ENCODE measurements at places on chromosomes 2 and 18.

DNA sequence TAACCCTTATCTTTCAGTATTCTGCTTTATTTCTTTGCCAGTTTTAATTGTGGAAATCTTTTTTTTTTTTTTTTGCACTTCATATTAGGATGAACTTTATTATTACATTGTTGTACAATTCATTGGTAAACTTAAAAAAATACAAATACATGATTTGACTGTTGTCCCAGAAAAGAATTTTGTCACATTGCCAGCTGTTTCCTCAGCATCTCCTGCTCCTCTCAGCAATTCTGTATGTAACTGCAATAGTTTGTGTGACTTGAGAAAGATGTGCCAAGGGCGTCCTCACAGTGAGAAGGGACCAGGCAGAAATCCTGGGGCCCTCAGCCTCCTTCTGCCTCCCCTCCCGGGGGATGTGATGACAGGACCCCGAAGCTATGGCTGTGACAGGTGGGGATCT is 254.4 kb downstream of the NBAS start:
- no peak for DNase-seq

DNA sequence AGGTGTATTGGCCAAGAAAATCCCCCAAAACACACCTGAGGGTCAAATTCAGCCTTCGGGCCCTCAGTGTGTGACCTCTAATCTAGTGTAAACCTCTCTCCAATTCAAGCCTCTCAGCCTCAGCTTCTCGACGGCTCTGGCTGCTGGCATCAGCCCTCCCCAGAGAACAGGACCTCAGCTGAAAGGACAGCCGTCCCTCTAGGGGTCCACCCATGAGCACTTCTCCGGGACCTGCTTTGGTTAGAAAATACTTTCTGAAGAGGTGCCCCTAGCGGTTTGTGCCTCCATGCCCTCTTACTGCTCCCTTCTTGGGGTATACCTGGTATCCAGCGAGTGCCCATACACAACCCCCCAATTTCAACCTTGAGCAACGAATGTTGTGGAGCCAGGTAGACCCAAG is 48.8 kb downstream of the INHBB start:
- no peak for DNase-seq

DNA sequence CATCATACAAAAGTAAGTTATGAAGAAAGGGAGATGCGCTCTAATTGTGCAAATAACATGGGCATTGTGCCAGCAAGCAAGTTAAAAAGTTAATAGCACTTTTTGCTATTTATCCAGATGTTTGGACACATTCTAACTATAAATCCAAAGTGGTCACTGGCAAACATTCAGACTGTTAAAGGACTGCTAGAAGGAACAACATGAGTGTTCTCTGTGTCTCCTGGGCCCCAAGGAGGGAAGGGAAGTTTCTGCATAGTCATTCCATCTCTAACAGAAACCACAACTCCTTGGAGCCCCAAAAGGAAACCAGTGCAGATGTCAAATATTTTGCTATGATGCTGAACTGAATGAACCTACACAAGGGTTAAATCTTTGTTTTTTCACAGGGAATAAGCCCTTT is 213.3 kb upstream of the HNRNPA3 start:
- DNase-seq: no peak

DNA sequence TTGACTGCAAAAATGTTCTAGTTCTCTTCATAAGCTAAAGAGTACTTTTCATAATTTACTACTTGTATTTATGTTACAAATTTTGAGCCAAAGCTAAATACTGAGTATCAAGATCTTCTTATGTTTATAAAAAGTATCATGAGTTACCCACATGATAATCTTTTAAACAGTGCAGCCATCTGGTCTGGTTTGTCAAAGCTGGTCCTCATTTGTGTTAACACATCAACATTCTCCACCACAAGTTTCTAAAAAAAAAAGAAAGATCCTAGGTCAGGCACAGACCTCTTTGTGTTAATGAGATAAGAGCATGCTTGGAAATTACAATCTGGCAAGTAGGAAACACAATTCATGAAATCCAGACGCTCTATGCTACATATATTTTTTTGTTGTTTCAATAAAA is 75.5 kb upstream of the FRZB start:
- DNase-seq: no peak

DNA sequence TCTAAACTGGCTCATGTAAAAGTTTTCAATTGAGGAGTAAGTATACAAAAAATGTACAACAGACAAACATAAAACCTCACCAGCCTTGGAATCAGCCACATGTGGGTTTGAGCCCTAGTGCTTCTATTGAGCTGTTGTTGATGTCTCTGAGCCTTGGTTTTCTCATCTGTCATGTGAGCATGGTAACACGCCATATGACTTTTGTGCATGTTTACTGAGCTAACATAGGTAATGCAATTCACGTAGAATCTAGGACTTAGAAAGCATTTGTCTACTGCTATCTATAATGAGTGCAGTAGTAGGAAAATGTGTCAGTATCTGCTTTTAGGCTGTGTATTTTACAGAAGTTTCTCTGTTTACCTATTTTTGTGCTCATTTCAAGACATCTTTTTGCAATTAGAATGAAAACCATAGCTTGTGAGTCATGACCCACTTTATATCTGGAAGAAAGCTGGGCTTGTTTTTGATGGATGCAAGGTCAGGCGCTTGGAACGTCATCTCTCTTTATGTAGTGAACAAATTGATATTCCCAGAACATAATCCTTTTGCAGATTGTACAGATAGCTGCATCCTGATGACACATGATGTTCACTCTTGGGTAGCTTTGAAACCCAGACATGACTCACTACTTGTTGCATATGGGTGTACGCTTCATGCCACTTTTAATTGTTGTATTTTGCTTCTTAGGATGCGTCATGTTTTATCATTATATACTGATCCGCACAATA is 94.3 kb downstream of the RNF144A start:
- no peak for DNase-seq

- DNase-seq: no peak
These were observed 170.2 kb downstream of the ARL4C start for GRCh38 chr2:234326694-234327093.

DNA sequence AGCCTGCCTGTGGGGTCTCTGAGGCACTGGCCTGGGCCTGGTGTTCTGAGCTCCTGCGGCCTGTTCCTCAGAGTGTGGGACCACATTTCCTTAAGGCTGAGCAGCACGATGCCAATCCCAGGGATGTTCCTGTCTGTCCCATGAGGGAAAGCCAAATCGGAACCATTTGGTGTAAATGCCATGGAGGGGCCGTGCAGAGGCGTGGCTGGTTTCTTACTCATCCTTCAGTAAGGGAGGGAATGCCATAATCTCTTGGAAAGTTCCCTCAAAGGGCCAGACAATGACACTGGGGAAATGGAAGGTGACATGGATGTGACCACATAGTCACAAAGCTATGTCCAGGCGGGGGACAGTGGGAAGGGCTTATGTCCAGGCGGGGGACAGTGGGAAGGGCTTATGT is 14.4 kb upstream of the PTMA start:
- no peak for DNase-seq

DNA sequence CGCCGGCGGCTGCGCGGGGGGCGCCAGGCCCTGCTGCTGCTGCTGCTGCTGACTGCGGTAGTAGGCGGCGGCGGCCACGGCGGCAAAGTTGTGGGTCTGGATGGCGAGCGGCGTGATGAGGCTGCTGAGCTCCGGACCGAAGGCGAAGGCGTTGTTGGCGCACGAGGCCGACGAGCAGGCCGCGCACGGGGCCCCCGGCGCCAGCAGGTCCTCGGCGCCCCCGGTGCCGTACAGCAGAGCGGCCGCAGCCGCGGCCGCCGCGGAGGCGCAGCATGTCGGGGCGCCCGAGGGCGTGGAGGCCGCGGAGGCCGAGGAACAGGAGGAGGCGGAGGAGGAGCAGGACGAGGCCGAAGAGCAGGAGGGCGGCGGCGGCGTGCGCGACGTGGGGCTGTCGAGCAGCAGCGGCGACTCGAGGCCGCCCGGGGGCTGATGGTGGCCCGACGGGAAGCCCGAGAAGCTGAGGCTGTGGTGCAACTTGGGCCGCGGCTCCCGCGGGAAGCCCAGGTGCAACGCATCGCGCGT is 1.8 kb downstream of the ZFP36L2 start:
- no peak for DNase-seq

GRCh38 chr2:133836691-133837345 is 268.6 kb upstream of the NCKAP5 start:
- DNase-seq: no peak

GRCh38 chr2:32824070-32824809 is 122.5 kb upstream of the LTBP1 start:
- DNase-seq: no peak

DNA sequence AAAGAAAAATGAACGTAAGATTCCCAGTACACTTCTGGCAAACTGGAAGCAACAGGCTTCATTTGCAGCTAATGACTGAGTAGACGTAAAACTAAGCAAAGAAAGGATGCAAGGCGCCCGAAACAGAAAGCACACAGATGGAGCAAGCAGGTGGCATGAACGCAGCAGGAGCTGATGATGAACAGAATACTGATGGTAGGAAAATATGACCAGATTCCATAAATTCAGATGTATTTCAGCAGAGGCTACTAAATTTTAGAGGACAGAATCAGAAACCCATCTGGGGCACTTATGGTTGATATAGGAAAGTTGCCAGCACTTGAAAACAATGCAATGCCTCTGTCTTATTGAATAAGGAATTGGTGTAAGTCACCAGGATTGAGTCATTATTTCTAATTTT is 658.7 kb upstream of the LINC00305 start:
- no peak for DNase-seq

DNA sequence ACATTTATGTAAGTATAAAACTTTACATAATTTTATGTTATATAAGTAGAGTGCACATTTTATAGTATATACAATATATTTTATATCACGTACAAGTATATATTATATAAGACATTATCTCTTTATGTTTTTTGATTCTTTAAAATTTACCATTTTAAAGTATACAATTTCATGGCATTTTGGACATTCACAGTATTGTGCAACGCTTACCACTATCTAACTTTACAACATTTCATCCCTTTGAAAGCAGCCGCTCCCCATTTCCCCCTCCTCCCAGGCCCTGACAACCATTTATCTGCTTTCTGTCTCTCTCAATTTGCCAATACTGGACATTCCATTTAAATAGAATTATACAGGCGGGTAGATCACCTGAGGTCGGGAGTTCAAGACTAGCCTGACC is 512.5 kb downstream of the TSN start:
- no peak for DNase-seq

DNA sequence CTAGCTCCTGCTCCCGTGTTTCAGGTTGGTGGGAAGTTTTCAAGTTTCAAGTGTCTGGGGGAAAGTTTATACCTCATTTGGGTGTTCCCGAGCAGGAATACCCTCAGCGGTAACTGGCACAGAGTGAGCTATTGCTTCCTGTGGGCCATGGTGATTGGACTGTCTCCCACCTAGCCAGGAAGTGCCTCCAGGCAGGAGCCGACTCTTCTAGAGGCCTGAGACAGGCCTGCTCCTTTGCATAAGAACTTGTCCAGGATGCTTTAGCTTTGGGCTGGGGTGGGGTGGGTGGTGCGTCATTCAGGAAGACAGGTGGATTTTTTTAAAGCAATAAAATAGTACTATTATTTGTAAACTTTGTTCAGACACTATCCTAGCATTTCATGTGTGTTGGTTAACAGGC is 23.5 kb upstream of the DNMT3A start:
- DNase-seq: no peak

DNA sequence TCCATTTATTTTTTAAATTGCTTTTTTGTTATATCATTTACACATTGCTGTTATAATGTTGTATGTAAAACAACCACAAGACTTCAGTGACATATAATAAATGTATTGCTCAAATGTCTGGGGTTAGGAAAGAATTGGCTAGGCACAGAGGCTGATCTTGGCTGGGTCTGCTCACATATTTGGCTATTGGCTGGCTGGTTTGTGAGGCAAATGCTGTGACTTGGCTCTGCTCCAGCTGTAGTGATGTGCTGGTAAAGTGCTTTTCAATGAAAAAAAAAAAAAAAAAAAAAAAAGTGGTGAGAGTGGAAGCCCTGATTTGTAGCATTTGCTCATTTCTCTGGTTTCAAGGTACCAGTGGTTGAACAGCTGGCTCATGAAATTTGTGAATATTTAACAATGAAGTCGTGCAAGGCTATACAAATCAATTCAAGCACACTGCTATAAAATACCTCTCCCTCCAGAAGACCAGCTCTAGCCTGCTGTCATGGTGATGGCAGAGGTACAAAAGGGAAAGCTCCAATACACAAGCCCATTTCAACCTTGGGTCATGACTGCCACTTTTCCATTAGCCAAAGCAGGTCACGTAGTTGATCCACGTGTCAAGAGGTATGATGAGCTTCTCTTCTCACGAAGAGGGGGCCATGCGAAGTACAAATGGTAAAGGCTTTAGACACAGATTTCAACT is 43.7 kb upstream of the RIT2 start:
- DNase-seq: no peak

DNA sequence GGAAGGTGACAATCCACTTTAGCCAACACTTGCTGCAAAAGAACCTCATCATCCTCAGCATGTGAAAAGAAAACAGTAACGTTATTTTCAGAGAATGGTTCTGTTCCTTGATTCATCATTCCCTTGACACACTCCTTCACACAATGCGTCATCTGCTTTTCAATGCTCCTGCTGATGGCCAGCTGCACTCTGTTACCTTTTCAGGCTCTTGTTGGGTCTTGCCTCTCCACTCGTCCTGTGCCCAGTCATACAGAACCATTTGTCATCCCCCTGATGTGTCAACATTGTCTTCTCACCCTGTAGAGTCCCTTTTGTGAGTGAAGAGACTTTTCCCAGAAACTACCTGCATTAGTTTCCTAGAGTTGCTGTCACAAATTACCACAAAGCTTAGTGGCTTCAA is 12.2 kb upstream of the DTNA start:
- no peak for DNase-seq

GRCh38 chr2:17728210-17728609 is 25.4 kb downstream of the SMC6 start:
- DNase-seq: no peak

DNA sequence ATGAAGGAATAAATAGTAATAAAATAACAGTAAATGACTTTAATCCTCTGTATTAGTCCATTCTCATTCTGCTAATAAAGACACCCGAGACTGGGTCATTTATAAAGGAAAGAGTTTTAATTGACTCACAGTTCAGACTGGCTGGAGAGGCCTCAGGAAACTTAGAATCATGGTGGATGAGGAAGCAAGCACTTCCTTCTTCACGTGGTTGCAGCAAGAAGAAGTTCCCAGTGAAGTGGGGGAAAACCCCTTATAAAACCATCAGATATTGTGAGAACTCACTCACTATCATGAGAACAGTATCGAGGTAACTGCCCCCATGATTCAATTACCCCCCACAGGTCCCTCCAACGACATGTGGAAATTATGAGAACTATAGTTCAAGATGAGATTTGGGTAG is 727.9 kb upstream of the LINC00305 start:
- no peak for DNase-seq

All from NCI-H187 treated with DMSO at 0.1 percent for 48 hours (cell line).